ENCODE measurements at places on chromosomes 2 and 18.

DNA sequence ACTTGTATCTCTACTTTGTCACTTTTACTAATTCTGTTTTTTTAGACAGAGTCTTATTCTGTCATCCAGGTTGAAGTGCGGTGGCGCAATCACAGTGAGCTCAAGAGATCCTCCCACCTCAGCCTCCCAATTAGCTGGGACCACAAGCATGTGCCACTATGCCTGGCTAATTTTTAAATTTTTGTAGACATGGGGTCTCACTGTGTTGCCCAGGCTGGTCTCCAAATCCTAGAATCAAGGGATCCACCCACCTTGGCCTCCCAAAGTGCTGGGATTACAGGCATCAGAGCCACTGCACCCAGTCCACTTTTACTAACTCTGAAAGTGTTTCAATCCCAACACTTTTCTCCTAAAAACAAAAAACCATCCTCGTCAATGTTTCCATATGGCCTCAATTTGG, 94.9 kb downstream of the MALT1 start:
- no peak for DNase-seq

GRCh38 chr2:25514043-25514637, 159.2 kb downstream of the DTNB start:
- no peak for DNase-seq

GRCh38 chr2:234627308-234627707, 130.4 kb upstream of the ARL4C start:
- no peak for DNase-seq

DNA sequence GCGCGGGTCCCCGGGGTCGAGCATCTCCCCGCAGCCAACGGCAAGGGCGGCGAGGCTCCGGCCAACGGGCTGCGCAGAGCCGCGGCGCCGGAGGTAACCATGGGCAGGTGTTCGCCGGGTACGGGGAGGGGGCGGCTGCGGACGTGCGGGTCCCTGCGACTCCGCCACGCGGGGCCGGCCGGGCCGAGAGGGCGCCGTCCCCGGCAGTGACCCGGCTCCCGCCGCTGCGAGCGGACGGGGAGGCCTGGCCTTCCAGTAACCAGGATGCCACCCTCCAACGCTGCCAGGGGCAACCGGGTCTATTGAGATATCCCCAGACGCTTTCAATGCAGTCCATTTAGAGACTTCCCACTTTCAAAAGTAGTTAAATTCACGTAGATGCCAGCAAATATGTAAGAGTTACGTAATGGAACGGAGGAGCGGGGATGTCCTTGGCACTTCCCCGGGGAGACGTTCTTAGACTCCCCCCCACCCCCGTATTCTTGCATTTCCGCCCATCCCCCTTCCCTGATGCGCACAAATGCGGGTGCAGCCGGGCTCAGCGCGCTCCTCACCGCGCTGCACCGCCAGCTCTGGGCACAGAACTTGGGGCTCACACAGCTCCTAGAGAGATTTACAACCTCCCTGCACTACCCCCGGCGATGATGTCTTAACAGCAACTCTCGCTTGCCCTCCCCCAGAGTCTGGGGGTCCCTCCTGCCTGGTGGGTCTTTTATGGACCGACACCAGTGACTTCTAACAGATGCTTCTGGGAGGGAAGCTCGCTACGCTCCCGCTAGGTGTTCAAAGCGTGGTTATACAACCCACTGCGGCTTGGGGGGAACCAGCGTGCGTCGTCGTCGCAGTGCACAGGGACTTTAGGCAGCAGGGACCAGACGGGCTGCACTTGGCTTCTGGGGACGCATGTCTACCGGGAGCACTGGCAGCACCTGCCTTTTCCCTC, 657 bp downstream of the SGPP2 start:
- DNase-seq: peak; percentile 93

DNA sequence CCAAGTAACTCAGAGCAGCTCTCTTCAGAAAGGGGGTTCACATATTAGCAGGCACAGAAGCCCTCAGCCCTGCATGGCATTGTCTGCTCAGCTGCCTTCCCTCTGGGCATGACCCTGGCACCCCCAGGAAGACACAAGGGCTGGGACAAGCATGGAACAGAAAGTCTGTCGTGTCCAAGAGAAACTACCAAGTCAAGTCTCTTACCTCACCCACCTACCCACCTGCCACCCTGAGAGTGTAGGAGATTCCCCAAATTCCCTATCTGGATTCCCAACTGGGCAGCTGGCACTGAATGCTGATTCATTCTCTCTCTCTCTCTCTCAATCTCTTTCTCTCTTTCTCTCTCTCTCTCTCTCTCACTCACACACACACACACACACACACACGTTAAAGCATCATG, 21.6 kb downstream of the SMAD7 start:
- DNase-seq: no peak

DNA sequence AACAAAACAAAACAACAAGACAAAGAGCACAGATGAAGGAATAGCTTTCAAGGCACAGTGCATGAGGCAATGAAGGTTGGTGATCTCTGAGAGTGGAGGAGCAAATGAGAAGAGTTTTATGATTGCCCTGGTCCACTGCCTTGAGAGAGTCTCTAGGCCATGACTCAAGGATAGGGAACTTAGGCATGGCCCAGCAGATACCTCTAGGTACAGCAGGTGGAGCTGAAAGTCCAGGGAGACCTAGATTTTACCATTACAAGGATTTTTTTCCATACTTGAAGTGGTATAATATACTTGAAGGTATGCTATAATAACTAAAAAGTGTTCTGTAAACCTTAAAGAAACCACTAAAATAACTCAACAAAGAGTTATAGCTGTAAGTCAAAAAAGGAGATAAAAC, 239.5 kb upstream of the KLHL29 start:
- DNase-seq: no peak

DNA sequence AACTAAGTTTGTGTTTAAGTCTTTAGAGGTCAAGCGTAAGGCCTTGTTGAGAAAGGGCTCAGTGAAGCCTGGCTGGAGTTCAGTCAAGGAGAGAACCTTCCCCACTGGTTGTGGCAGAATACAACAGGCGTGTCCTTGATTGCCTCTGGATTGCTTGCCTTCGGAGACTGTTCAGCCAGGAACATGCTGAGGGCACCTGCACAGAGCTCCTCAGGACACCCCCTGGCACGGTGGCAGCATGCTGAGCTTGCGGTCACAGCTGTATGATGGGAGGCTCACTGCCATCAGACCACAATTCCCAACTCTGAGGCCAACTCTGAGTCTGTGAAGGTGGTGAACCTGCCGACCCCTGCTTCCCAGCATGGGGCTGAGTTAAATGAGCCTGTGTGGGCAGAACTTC, 130.0 kb downstream of the LPIN1 start:
- DNase-seq: no peak

GRCh38 chr2:196988639-196989038, 62.1 kb upstream of the PGAP1 start:
- DNase-seq: peak; percentile 33

DNA sequence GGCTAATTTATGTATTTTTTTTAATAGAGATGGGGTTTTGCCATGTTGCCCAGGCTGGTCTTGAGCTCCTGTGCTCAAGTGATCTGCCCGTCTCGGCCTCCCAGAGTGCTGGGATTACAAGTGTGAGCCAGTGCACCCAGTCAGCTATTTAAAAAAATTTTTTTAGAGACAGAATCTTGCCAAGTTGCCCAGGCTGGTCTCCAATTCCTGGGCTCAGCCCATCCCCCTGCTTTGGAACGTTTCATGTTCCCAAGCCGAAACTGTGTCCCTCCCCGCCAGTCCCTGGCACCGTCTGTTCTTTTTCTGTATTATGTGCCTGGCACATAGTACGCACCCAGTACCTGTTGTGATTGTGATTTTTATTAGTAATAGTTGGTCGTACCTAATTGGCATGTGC, 63.1 kb upstream of the MGAT5 start:
- no peak for DNase-seq

GRCh38 chr18:70419526-70419925, 130.7 kb downstream of the SOCS6 start:
- DNase-seq: no peak

GRCh38 chr18:10055125-10055750, 141.4 kb downstream of the VAPA start:
- DNase-seq: no peak

- no peak for DNase-seq
These were observed 230.7 kb downstream of the HAUS1 start for GRCh38 chr18:46334868-46335281.

DNA sequence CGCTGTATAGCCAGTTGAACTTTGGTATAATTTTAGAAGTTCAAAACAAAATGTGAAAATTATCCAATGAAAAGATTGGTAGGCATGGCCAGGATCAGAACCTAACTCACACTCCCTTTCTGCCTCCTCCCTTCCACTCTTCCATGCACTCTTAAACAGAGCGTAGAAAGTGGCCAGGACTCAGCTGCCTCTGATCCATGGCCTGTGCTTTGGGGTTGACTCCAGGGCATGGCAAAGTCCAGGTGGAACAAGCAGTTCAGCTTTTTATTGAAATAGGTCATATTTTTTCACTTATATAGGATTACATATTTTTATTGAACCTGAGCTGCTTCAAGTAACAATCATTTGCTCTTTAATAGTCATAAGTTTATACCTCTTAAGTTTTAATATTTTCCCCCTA, 26.2 kb downstream of the INPP1 start:
- no peak for DNase-seq

DNA sequence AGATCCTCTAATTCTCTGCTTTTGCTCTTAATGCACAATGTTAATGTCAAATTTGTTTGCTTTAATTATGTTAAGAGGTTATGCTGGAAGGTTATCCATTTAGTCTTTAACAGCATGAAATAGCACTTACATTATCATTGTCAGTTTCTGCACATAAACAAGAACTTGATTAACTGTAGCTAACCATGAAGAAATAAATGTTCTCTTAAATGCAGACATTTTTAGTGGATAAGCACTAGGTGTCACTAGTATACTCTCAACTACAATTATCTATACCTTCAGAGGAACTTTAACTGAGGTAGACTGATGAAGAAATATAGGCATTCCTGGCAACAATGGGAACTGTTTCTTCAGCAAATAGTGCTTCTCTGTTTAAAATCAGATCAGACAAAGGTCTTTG, 178.8 kb upstream of the CHST9 start:
- DNase-seq: no peak

DNA sequence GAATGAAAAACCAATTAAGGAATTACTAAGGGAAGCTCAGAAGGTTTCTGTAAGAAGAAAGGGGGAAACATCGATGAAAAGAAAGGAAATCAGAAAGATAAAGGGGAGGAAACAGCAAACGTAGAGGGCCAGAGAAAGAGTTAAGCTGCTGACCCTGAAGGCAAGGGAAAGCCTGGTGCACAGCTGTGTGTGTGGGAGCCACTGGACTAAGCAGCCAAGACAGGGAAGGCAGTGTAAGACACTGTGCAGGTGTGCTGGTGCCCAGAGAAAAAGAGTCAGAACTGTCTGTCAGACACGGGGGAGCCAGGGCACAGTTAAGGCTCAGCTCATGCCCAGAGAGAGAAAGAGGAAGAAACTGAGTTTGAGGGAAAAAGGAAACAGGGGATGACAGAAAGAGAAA, 104.0 kb downstream of the HIBCH start:
- no peak for DNase-seq
